Naive thymus-derived CD8-positive, alpha-beta T cell (primary cell): ENCODE measurements at places on chromosomes 4 and X.

- H3K27me3 ChIP-seq: no peaks in the 10 kb centered on the region
- no peak for DNase-seq
- no peak overlapping the region for H3K27ac ChIP-seq
- no peaks in the 10 kb centered on the region for H3K36me3 ChIP-seq
- H3K4me3 ChIP-seq: no peak overlapping the region
Observed at GRCh38 chr4:123555807-123556273, 159.2 kb downstream of the SPRY1 start.

DNA sequence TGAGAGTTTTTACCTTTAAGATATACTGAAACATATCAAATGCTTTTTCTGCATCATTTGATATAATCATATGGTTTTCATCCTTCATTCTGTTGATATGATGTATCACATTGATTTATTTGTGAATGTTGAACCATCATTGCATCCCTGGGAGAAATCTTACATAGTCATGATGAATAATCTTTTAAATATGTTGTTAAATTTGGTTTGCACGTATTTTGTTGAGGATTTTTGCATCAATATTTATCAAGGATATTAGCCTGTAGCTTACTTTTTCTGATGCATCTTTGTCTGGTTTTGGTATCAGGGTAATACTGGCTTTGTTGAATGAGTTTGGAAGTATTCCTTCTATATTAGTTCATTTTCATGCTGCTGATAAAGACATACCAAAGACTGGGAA lies 541.4 kb downstream of the TLL1 start:
- H3K27me3 ChIP-seq: no peaks in the 10 kb centered on the region
- H3K4me3 ChIP-seq: no peak overlapping the region
- H3K4me1 ChIP-seq: no peaks in the 10 kb centered on the region
- no peak for DNase-seq
- no peak overlapping the region for H3K27ac ChIP-seq

- DNase-seq: no peak
- H3K36me3 ChIP-seq: no peaks in the 10 kb centered on the region
- no peak overlapping the region for H3K4me3 ChIP-seq
- H3K27me3 ChIP-seq: peaks cover 27% of the 10 kb centered on the region
Observed at GRCh38 chr4:123338715-123339114, 57.9 kb upstream of the SPRY1 start.

GRCh38 chrX:68684919-68685304 lies 37.4 kb downstream of the STARD8 start:
- no peak overlapping the region for H3K4me3 ChIP-seq
- no peak for DNase-seq
- H3K36me3 ChIP-seq: no peaks in the 10 kb centered on the region
- H3K27ac ChIP-seq: no peak overlapping the region
- H3K27me3 ChIP-seq: peaks cover 9% of the 10 kb centered on the region

- peaks cover 75% of the 10 kb centered on the region for H3K4me1 ChIP-seq
- no peaks in the 10 kb centered on the region for H3K27me3 ChIP-seq
- H3K27ac ChIP-seq: peak overlapping the region; percentile 98
- H3K36me3 ChIP-seq: peaks cover 7% of the 10 kb centered on the region
Observed at GRCh38 chr4:42627885-42628646, 28.8 kb downstream of the ATP8A1 start.

GRCh38 chr4:110540982-110541451 lies 65.1 kb downstream of the ENPEP start:
- no peak for DNase-seq
- H3K27ac ChIP-seq: no peak overlapping the region
- H3K27me3 ChIP-seq: peaks cover 14% of the 10 kb centered on the region
- H3K4me1 ChIP-seq: no peaks in the 10 kb centered on the region

- no peaks in the 10 kb centered on the region for H3K4me1 ChIP-seq
- no peak overlapping the region for H3K4me3 ChIP-seq
- no peak for DNase-seq
- no peaks in the 10 kb centered on the region for H3K36me3 ChIP-seq
Observed at GRCh38 chr4:137394018-137394417, 138.3 kb downstream of the PCDH18 start.

- H3K4me1 ChIP-seq: no peaks in the 10 kb centered on the region
- no peak overlapping the region for H3K4me3 ChIP-seq
- H3K27me3 ChIP-seq: no peaks in the 10 kb centered on the region
- no peaks in the 10 kb centered on the region for H3K36me3 ChIP-seq
- H3K27ac ChIP-seq: no peak overlapping the region
Observed at GRCh38 chr4:84632092-84632491, 49.2 kb downstream of the CDS1 start.

DNA sequence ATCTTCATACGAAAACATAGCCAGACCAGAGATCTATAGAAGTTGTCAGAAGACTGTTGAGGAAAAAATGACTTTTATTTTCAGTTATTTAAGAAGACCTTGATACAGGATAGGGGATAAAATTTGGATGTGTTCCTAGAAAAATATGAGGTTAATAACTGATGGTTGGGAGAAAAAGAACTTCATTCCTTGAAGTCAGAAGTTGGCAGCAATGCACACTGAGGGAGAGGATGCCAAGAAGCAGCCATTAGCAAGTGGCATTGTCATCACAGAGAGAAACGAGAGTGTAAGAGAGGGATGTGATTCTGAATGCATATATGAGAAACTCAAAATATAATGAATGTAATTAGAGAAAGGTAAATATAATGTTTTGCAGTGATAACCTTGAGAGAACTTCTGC lies 382.1 kb upstream of the EPHA5 start:
- no peak overlapping the region for H3K27ac ChIP-seq
- H3K27me3 ChIP-seq: no peaks in the 10 kb centered on the region
- no peak for DNase-seq
- no peaks in the 10 kb centered on the region for H3K36me3 ChIP-seq

DNA sequence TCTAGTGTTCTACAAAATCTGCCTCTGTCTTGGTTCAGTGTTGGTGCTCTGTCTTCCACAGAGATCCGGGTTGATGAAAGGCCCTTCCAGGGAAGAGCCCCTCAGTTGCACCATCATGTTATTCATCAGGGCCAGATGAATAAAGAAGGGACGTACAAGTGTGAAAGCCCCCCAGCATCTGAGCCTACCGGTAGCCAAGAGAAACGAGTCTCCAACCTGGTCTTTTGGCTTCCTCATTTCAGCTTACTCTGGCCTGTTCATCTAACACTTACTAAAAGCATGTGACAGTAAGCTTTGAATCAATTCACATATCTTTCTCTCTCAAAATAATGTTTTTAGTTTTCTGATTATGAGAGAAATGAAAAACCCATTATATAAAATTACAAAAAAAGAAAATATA lies 19.2 kb downstream of the MEPE start:
- no peak for DNase-seq
- no peaks in the 10 kb centered on the region for H3K36me3 ChIP-seq
- no peak overlapping the region for H3K4me3 ChIP-seq
- peaks cover 5% of the 10 kb centered on the region for H3K27me3 ChIP-seq

- no peaks in the 10 kb centered on the region for H3K36me3 ChIP-seq
- DNase-seq: no peak
- H3K27ac ChIP-seq: no peak overlapping the region
- H3K4me1 ChIP-seq: no peaks in the 10 kb centered on the region
Observed at GRCh38 chr4:69563424-69563823, 67.7 kb upstream of the UGT2B4 start.

- no peak for DNase-seq
- H3K27me3 ChIP-seq: no peaks in the 10 kb centered on the region
- no peak overlapping the region for H3K27ac ChIP-seq
- H3K4me3 ChIP-seq: no peak overlapping the region
- no peaks in the 10 kb centered on the region for H3K36me3 ChIP-seq
- peaks cover 16% of the 10 kb centered on the region for H3K4me1 ChIP-seq
Observed at GRCh38 chrX:16558489-16558888, 91.5 kb upstream of the S100G start.
